ENCODE measurements at places on chromosomes 4 and X.

DNA sequence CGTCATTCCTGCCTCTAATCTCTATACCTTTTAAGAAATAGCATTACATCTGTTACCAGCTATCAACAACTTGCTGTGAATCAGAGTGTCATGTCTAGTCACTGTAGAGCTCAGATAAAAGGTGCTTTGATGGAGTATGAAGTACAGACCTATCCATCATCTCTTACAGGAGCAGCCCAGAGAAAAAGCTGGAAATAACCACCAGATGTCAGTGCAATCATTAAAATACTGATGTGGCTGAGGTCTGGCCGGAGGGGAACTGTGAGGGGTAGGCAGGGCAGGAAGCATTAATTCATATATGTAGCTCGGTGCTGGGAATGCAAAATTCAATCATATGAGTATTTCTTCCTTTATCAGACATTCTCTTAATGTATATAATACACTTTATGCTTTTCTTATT lies 100.6 kb downstream of the AKAP4 start:
- DNase-seq: no peak

DNA sequence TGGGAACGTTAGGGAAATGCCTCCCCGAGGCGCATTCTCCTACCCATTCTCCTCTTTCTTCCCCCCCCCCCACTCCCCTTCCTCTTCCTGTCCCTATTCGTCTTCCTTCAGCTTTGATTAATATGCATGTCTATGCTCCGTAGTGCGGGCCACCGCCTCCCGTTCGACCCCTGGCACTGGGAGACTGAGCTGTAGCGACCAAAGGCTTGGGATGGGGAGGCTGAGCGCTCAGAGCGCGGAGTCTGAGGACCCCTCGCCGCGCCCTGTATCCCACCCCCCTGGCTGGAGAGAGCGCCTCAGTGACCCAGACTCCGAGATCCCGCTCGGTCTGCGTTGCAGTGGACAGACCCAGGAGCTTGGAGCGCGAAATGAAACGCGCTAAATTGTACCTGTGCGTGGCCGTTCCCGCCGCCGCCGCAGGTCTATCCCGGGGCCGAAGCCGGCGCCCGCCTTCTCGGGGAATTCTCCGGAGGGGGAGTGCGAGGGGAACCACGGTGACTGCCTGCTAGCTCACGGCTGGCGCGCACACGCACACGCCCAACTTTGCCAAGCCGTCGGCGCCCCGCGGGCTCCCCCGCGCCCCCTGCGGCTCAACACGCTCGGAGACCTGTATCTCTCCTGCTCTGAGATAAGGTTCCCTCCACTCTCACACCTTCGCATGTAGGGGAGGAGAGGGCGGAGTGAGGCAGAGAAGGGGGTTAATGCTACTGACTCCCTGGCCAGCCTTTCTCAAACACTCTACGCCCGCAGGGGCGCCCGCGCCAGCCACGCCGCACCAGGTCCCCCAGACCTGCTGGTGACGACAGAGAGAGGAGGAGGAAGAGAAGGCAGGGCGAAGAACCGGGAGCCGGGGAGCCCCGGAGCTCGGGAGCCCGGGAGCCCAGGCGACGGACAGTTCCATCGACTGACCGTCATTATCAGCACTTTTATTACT lies 1.5 kb upstream of the PTCHD1 start:
- DNase-seq: no peak

- DNase-seq: no peak
Observed at GRCh38 chr4:117326091-117326490, 240.7 kb upstream of the TRAM1L1 start.

DNA sequence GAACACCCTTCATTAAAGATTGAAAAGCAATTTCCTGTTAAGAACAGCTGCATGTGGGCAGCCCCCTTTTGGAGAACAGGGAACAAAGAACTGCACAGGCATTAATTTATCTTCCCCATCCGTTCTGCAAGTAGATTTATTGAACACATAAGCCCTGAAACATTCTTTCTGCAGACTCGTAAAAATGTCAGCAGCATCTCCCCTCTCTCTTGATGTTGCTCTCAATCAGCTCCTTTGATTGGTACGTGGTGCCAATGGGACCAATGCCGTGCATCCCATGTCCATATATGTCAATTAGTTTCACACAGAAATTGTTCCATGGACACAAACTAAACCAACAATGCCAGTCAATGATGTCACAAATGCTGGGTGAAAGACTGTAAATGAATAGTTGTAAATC lies 228.5 kb upstream of the RASGEF1B start:
- no peak for DNase-seq

DNA sequence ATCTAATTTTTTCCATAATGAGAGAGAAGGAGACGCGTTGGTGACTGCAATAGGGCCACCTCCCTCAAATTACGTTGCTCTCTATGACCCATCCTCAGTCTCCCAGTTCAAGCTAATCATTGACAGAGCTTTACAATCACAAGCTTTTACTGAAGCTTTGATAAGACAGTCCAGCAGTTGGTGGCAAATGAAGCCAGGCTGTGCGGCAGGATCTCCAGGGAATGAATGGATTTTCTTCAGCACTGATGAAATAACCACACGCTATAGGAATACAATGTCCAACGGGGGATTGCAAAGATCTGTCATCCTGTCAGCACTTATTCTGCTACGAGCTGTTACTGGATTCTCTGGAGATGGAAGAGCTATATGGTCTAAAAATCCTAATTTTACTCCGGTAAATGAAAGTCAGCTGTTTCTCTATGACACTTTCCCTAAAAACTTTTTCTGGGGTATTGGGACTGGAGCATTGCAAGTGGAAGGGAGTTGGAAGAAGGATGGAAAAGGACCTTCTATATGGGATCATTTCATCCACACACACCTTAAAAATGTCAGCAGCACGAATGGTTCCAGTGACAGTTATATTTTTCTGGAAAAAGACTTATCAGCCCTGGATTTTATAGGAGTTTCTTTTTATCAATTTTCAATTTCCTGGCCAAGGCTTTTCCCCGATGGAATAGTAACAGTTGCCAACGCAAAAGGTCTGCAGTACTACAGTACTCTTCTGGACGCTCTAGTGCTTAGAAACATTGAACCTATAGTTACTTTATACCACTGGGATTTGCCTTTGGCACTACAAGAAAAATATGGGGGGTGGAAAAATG lies at the start of gene KLB:
Gene KLB (plus strand): TSS at position 168 of the 821 bp plus-strand sequence. CDS start 20 bp downstream, at position 188.
- DNase-seq: no peak

All from activated T-helper 1 cell treated with Interleukin-2 at 50 U/mL for 16 hours (primary cell).